ENCODE measurements at places on chromosomes 3 and 15. TPM values are rescaled to one million over a fixed set of nuclear protein-coding genes. Genes with fewer than 3 reads are reported as not detected.
A peak's percentile ranks its signal among the peaks of the same experiment; 100 is the strongest.

The PDE12 gene
- 9.0 TPM for total RNA-seq

The ZNF385D gene
- 2.2 TPM for total RNA-seq

The GABRR3 gene
- total RNA-seq = not detected

The RAB43 gene
- 5.1 TPM for total RNA-seq

The DNAH12 gene
- total RNA-seq = 0.08 TPM

DNA sequence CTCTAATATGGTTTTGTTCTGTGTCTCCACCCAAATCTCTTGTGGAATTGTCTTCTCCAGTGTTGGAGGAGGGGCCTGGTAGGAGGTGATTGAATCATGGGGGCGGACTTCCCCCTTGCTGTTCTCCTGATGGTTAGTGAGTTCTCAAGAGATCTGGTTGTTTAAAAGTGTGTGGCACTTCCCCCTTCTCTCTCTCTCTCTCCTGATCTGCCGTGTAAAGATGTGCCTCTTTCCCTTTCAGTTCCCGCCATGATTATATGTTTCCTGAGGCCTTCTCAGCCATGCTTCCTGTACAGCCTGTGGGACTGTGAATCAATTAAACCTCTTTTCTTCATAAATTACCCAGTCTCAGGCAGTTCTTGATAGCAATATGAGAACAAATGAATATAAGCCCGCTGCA, 33.1 kb downstream of the RETNLB start:
- DNase-seq = no peak

DNA sequence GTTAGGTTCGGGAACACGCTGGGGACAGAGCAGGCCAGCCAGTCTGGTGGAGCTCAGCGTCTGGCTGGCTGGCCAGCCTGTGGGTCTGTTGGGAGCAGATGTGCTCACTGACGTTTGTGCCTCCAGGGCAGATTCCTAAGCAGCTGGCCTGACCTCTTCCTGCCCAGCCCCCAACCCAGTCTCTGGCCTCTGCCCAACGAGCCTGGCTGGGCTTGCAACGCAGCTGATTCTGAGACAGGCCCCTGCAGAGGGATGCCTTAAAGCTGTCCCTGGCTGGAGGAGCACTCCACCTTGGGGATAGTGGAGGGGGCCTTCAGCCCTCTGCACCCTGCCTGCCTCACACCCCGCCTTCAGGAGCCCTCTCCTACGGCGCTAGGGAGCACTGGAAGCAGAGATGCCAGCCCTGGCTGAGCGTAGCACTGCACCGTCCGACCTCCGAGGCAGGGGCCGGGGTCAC, 46.0 kb downstream of the KLF13 start:
- peak; percentile 91 for DNase-seq

GRCh38 chr3:13189639-13190377, 116.6 kb upstream of the IQSEC1 start:
- no peak for DNase-seq

GRCh38 chr15:89433686-89434085, 62.7 kb downstream of the RHCG start:
- DNase-seq = no peak

DNA sequence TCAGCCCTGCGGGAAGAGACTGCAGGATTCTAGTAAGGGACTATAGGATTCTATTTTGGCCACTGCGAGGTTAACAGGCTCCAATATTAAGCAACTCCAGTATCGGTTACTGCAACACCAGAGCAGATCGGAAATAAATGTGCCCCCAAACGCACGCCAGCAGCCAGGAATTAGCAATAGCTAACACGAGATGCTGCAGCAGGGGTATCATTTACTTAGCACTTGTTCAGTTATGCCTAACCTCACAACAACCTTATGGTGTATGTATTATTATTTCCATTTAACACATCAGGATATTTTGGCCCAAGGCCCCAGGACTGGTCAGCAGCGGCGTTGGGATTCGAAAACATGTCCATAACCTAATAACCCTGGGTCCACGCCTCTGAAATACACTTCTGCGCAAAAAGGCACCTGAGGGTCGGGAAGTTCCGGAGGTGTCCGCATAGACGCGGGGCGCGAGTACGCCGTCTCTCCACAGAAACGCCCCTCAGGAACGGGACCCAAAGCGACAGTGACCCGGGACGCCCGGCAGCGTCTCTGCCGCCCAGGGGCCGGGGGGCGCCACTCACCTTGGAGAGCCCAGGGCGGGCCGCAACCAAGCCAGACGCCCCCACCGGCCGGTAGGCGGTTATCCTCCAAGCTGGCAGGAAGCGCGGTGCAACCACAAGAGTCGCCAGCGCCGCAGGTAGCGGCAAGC, 681 bp downstream of the PIK3CB start:
- DNase-seq = no peak

GRCh38 chr3:176933704-176934103, 263.6 kb downstream of the TBL1XR1 start:
- no peak for DNase-seq

DNA sequence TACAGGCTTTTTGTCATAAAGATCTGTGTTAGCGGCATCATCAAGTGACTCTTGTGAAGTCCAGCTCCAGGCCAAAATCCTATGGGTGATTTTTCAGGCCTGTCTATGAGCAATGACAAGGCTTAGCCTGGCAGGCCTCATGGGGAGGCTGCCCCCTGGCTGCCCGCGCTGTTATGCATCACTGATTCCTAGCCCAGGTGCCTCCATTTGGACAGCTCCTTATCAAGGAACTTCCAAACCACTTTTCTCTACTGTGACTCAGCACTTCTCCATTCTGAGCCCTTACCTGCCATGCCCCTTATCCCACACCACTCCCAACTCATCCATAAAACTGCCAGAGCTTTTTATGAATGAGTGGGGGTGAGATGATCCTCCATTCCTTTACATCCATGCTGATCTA, 91.5 kb upstream of the C3orf80 start:
- DNase-seq = no peak

Data from Right ventricle myocardium superior (tissue), 1 donor.